Stimulated activated CD8-positive, alpha-beta memory T cell treated with anti-CD3 and anti-CD28 coated beads, Interleukin-7, amount 100 ng/mL, for 1 hour (primary cell): ENCODE measurements at places on chromosomes 11 and 22.

GRCh38 chr11:119796363-119797060 is 67.5 kb upstream of the NECTIN1 start:
- no peak for DNase-seq

DNA sequence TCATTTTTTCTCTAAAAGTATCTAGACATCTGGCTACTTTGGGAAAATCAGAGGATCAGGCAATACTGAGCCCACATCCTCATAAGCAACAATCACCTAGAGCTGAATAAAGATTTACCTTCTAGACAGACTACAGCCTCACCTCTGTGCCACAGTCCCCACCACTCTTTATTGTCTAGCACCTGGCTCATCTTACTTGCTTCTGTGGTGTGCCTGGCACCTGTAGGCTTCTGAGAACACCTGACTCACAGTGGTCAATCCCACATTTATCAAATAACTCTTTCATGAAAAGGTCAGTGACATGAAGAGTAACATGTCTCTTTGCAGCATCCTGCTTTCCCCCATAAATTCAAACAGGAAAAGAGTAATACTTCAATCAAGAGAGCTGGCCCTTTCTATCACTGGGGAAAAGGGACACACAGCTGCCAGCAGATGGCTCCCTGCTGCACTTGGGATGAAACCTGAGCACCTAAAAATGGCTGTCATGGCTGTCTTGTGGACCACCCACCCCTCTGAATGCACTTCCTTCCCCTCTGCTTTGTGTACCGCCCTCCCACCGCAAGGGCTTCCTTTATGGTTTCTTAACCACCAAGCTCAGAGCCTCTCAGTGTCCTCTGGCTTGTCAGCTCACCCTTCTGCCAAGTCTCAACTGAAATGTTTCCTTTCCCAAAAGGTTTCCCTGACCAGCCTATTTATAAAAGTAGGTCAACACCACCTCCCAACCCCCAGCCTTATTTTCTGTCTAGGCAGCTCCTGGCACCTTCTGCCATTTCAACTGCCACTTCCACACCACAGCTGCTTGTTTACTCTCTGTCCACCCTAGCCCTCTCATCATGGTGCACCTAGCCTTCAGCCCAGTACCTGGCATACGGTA is 9.3 kb downstream of the TFIP11 start:
- DNase-seq = no peak

DNA sequence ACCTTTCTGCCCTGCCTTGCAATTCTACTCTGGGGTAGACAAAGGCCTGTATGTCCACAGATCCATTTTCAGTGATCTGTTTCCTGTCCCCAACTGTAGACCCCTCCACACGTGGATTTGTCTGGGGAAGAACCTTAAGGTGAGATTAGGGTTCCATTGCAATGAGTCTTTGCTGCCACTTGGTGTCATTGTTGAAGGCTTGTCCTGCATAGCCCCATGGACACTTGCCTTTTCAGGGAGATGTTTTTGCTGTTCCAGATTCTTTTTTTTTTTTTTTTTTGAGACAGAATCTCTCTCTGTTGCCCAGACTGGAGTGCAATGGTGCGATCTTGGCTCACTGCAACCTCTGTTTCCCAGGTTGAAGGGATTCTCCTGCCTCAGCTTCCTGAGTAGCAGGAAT is 21.8 kb downstream of the SERPING1 start:
- no peak for DNase-seq

DNA sequence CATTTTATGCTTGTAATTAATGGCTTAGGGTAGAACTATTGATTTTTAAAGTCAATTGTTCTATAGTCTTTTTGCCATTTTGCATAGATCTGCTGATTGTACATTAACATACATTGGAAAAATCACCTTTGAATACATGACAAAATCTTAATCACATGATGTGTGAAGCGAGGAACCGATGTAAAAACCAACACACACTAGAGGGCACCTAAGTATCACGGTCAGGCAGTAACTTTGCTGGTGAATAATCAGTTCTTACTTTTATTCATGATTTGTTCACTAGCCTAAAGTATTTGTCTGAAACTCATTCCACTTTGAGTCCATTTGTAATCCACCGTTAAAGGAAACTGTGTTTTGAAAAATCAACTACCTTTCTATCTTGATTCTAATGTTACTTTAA is 28.2 kb downstream of the JHY start:
- no peak for DNase-seq

DNA sequence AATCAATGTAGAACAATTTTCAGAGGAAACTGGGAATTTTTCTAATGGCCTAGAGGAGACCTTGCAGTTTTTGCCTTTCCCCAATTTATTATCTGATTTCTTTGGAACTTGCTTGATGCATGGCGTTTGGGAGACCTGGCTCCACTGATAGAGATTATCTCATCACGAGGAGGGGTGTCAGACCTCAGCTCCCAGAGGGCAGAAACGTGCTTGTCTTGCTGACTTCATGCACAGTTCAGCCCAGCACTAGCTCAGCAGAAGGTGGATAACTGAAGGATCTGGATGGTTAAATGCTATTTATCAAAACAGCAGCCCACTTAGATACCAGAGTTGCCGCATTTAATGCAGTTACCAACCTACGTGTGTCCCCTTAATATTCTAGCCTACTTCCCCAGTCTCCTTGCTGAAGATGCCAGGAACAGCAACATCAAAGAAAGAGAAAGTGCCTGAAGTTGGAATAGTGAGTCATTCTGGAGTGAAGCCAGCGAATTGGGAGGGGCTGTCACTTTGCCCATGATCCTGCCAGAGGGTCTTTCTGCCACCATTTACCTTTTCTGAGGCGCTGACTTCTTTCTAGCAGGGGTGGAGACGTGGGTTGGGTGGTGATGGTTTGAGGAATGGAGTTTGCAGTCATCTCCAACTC is 133.5 kb upstream of the CADM1 start:
- DNase-seq = no peak

DNA sequence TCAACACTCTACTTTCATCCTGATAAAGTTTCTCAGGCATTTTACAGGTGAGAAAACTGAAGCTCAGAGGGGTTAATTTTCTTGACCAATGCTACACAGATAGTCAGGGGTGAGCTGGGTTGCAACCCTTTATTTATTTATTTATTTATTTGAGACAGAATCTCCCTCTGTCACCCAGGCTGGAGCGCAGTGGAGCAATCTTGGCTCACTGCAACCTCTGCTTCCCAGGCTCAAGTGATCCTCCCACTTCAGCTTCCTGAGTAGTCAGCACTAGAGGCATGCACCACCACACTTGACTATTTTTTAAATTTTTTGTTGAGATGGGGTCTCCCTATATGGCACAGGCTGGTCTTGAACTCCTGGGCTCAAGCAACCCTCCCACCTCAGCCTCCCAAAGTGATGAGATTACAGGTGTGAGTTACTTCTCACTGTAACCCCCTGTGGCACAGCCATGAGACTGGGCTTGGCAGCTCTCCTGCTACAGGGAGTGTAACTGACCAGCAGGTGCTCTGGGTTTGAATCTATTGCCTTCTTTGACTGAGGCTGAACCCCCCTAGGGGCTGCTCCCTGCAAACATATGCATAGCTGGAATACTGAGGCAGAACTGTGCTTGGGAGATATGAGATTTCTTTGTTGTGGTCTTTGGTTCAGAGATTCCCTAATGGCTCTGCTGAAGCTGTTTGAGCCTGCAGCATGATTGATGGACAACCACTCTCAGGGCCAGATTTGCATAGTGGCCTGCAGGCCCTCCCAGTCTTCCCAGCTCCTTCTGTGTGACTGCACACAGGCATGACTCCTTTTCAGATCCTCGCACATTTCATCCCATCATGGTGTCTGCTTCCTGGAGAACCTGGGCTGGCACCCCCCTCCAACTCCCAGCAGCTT is 6.1 kb downstream of the C11orf96 start:
- no peak for DNase-seq

DNA sequence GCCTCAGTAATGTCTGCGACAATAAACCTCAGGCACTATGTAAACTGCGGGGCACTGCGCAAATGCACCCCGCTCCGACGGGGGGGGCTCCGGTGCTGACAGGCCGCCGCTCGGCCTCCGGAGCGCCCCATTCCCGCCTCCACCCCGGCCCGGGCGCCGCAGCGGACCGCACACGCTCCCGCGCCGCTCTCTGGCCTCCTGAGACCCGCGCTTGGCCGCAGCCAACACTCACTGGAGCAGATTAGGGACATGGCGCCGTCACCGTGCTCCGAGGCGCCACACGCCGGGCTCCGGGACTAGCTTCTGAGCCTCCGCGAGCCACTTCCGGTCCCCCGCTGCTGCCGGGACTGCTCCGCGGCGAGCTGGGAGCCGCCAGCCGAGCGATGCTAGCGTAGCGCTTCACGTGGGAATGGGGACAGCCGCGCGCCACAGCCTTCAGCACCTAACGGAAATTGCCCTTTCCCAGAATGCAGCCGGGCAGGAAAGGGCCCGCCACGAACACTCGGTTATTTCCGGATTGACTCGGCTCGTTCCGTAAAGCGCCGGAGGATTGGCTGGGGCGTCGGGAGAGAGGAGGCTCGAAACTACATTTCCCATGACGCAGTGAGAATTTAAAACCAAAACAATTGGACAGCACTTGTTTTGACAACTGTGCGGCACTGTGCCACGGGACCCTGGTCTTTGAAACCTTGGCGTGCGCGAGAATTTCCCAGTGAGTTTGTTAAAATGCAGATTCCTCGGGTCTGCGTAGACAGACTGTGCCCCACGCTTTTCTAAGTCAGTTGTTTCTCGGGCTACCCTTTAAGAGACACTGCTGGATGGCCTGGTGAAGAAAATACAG is at the start of gene PRPF19:
Gene PRPF19, minus strand, starts transcription at position 454 of the 841 bp plus-strand sequence. Its CDS starts 203 bp downstream, at position 251.
- peak; percentile 98 for DNase-seq
